ENCODE measurements at places on chromosomes 4 and X.

DNA sequence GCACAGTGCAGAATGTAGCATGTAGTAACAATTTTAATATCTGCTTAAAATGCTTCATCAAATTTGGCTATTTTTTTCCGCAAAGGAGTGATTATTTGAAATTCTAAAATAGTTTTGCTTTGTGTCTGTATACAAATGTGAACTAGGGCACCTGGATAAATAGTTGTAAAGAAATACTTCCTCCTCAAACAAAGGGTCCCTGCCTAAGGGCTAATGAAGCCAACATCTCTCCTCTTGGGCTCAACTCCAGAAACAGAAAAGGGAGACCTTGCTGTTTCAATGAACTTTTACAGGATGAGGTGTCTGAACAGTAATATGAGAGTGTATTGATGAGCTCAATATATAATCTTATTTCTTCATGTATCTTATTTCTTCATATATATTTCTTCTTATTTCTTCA, 30.8 kb upstream of the SCOC start:
- no peak for DNase-seq

DNA sequence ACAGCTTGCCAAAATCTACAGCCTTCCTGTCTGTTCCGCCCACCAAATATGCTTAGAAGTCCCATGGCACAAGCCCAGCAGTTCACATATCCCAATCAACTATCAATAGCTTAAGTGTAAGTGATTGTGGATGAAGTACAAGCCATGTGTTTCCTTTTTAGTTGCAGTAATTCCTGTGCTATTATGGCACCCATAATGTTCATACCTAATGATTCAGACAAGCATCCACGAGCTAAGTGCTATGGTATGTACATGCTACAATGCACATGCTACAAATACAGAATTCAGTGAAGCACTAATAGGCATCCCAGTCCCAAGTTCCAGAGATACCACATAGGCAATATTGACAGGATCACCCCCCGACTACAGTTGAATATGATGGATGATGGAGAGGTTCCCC, 94.5 kb downstream of the PCDH19 start:
- no peak for DNase-seq

DNA sequence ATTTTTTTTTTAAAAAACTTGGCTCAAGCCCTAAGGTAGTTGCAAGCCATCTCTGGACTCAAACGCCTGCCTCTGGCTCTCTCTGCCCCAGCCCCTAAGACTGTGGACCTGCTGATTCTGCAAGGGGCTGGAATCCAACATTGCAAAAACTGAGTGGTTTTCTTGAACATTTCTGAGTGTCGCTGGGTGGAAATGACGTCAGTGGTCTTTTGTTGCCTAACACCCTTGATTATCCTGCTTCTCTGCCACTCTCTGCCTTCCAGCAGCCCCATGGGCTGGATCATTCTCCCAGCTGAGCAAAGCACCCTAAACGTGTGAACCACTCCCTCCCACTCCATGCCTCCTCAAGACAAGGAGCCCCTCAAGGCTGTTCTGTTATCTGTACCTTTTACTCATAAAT, 16.6 kb downstream of the BST1 start:
- no peak for DNase-seq

DNA sequence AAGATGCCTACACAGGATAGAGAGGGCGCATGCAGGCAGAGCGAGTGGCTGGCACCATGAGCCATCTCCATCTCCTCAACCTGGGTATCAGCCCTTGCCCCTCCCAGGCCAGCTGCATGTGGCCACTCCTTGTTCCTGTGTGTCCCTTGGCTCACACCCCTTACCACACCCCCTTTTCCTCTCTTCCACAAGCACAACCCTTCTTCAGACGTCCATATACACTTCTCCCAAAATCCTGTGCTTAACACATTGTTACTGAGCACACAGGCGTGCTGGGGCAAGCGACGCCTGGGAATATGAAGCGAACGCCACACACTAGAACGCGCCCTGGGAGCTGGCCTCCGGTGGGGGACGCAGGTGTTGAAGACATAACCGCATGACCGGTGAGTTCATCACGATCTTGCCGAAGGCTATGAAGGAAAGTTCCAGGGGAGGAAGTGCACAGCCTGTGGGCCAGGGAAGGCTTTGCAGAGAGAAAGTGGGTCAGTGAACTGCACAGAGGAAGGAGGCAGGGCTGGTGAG, 19.1 kb upstream of the KIAA0232 start:
- no peak for DNase-seq

- DNase-seq: peak; percentile 91
Measured at GRCh38 chrX:131068945-131069719, 11.0 kb downstream of the ARHGAP36 start.

DNA sequence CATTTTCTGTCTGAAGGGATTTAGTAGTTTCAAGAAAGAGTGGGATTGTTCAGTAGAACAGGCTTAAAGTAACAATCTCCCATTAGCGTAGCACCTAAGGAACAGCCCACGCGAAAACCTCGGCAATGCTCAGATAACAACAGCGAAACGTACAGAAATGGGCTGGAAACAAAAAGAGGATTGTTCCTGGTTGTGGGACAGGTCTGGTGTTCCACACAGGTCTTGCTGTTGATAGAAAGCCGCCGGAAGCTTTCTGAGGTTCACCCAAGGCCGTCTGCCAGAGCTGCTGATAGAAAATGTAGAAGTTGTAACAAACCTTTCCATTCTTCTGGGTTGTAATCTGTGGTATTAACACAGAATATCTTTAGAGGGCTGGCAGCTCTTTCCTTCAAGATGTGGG, 69.4 kb upstream of the CLCN4 start:
- DNase-seq: no peak

DNA sequence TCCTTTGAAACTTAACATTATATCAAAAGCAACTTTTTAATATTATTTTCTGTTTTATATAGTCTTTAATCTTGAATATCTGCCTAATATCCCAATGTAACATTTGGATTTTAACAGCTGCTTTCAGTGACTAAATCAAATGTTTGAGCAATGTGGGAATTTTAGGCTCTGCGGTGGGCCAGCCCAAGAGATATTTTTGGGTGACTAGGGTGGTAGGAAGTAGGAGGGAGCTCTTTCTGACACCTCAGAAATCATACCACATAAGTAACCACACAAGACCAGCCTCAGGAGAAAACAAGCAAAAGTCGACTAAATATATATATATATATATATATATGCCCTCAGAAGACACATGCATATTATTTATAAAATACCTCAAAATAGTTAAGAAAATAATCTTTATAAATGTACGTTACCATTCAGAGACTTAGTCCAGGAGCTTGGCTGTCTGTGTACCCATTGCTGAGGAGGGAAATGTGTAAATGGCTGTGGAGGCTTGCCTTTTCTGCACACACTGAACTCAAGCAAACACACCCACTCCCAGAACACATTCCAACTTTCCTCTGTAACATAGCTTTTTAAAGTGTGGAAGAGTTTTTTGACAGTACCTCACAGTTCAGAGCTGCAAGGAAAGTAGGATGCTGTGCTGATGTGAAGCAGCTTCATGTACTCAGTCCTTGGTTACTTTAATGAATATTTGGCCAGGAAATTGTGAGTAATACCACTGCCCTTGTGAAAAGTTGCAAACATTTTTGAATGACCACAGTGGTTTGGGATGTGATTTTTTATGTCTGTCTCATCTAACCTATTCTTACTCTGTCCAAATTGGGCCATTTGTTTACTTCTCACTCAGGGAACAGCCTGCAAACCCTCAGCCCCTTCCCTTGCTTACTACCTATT, at the start of gene RTL3:
Gene RTL3, minus strand, starts transcription at position 484 of the 900 bp plus-strand sequence. CDS start 908 bp downstream, outside the sequence.
- no peak for DNase-seq

DNA sequence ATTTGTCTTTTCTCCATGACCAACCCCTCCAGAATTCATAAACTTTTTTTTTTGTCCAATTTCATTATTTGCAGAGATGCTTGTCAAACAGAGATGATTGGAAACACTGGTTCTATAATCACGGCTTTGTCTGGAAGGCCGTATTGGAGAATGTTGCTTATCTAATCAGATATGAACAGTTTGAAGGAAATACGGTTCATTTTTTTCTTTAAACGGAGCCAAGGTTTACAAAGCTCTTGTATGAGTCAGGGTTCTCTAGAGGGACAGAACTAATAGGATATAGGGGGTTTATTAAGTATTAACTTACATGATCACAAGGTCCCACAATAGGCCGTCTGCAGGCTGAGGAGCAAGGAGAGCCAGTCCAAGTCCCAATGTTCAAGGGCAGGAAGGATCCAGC, 1415.8 kb downstream of the C4orf33 start:
- DNase-seq: no peak

GRCh38 chr4:1684506-1685234, 557 bp upstream of the FAM53A start:
- no peak for DNase-seq

DNA sequence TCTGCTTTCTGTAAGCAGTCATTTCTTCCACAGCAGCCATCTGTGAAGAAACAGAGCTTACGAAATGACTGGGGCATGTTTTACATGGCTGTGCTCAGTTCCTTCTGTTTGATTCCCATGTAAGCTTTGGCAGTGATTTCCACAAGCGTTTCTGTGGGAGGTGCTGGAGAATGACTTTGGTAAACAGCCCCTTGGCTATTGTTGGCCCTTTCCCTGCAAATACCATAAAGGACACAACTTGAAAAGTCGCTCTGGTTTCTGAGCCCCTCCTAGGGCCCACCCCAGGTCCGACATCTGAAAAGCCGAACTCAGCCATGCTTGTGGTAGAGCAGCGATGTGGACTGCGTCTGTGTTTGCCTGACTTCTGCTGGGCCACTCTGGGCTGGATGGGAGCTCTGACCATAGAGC, 3.7 kb downstream of the LIMCH1 start:
- DNase-seq: no peak

DNA sequence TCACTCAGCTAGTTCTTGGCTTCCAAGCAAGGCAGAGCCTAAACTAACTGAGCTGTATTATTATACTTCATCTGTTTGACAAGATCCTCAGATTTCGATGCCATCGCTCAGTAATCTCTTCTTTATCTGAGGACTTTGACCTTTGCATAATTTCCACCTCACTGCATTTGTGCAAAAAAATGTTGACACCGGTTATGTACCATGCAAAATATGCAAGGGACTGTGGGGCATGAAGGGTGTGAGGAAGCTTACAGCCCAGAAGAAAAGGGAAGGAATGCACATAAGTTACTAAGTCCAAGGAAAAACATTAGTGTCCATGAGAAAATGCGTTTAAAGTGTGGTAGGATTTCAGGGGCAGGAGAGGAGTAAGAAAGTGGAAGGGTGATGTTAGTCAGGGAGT, 295.4 kb downstream of the PACRGL start:
- no peak for DNase-seq

DNA sequence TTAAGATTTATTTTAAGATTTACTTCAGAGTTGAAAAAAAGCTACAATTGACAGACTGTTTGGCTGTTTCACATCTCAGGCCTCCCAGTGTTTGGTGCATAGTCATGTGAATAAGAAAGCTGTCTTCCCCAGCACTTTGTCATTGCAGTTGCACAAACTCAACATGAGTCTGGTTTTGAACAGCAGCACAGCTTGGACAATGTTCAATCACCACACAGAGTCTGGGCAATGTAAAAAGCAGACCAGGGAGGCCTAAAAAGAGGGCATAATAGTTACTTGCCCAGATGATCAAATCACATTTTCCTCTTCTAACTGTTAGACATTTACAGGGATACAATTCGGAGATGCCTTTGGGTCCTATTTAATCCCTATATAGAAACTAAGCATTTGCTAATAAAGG, 1055.0 kb downstream of the RPA4 start:
- peak; percentile 22 for DNase-seq

- no peak for DNase-seq
Measured at GRCh38 chr4:184689681-184690080, 40.1 kb downstream of the PRIMPOL start.

GRCh38 chr4:96193061-96193460, 353.2 kb downstream of the PDHA2 start:
- no peak for DNase-seq

- no peak for DNase-seq
Measured at GRCh38 chr4:58453956-58454355, 1343.8 kb upstream of the IGFBP7 start.

DNA sequence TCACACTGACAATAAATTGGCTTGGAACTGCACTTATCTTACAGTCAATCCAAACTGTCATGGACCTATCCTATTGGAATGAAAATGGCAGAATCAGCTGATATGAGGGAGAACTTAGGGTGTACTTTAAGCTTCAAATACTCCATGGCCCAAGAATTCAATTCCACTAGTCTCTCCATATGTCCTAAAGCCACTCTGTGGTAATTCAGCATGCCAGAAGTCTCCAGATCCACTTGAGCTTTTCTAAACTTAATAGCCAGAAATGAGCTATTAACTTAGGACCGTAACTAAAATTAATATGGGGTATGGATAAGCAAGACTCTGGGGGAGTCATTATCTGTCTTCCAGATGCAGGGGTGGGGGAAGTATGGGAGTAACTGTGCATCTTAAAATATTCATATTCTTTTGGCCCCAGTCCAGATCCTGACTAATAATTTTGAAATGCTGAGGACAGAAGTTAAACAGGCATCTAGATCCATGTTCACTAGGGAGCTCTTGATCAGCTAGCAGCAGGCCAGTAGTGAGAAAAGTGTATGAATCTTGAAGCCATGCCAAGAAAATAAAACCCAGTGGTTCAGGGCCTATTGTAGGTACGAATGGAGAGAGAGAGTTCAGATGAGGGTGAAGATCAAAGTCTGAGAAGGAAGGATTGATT, 167.6 kb downstream of the DKK2 start:
- DNase-seq: no peak

- peak; percentile 53 for DNase-seq
Measured at GRCh38 chrX:10156199-10157031, at the start of gene CLCN4. Gene CLCN4 (plus strand): TSS chrX:10156975. CDS start chrX:10185033, 28,058 bp downstream.

GRCh38 chr4:185395238-185395955, at the start of gene LRP2BP:
Gene LRP2BP (minus strand): TSS chr4:185395924. CDS start chr4:185378186, 17,738 bp downstream.
- DNase-seq: peak; percentile 76

GRCh38 chr4:77229433-77229832, 72.4 kb downstream of the CCNG2 start:
- no peak for DNase-seq

- no peak for DNase-seq
Measured at GRCh38 chr4:184838249-184839074, 12.7 kb upstream of the ACSL1 start.

- no peak for DNase-seq
Measured at GRCh38 chrX:42748067-42748850, 29.7 kb downstream of the PPP1R2C start.

DNA sequence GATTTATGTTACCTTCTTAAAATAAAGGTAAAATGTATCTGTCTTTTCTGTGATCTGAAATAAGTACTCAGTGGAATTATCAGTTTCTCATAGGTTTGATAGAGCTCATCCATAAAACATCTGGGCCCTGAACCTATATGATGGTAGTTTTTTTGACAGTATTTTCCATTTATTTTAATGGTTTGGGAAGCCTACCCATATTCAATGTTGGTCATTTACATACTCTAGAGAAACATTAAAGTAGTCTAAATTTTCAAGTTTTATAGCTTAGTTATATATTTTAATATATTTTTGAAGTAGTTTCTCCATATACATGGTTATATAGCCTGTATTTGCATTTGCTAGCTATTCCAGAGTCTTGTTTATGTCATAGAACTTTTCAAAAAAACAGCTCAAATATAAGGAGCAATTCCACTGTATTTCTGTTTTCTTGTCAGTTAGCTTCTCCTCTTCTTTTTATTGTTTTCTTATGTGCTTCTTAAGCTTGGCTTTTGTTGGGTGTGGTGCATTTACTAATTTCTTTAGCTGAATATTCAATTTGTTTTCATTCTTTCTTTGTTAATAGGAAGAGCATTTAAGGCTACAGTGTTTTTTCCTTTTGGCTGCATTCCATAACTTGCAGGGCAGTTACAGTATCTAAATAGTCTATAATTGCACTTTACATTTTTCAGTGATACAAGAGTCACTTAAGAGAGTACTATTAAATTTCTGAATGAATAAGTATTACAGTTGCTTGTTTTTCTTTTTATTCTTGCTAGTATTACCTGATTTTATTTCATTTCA, 181.4 kb downstream of the DKK2 start:
- DNase-seq: no peak

GRCh38 chr4:124590480-124590879, 122.1 kb downstream of the ANKRD50 start:
- DNase-seq: no peak

Data from HAP-1 (cell line).